HL-60 (cell line): ENCODE measurements at places on chromosomes 4 and X.

DNA sequence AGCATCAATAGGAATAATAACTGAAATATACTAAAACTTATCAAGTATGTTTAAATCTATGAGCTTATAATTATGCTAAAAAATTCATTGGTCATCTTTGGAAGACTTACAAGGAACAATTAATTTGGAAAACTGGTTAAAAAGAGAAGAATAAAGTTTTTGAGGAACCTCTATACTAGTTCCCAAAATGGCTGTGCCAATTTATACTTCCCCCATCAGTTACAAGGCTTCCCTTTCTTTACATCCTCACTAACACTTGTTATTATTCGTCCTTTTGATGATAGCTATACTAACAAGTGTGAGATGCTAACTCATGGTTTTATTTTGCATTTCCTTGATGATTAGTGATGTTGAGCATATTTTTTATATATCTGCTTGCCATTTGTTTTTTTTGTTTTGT lies 17.1 kb downstream of the OGT start:
- no peak for DNase-seq

DNA sequence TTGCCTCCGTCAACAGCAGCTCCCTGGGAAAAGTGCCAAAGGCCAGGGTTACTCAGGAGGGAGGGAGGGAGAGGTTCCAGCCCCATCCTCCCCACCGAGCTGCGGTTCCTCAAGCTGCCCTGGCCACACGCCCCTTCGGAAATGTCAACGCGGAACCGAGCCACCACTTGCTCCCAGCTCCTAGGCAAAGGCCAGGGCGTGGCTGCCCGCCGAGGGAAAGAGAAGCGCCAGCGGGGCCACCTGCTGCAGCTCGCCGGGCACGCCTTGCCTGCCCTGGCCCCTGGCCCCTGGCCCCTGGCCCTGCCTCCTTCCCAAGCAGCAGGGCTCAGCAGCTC lies 15.3 kb downstream of the SLC6A8 start:
- DNase-seq: no peak

GRCh38 chrX:10564484-10564883 lies 55.9 kb downstream of the MID1 start:
- no peak for DNase-seq

GRCh38 chr4:159049780-159050375 lies 53.0 kb upstream of the RAPGEF2 start:
- DNase-seq: no peak

DNA sequence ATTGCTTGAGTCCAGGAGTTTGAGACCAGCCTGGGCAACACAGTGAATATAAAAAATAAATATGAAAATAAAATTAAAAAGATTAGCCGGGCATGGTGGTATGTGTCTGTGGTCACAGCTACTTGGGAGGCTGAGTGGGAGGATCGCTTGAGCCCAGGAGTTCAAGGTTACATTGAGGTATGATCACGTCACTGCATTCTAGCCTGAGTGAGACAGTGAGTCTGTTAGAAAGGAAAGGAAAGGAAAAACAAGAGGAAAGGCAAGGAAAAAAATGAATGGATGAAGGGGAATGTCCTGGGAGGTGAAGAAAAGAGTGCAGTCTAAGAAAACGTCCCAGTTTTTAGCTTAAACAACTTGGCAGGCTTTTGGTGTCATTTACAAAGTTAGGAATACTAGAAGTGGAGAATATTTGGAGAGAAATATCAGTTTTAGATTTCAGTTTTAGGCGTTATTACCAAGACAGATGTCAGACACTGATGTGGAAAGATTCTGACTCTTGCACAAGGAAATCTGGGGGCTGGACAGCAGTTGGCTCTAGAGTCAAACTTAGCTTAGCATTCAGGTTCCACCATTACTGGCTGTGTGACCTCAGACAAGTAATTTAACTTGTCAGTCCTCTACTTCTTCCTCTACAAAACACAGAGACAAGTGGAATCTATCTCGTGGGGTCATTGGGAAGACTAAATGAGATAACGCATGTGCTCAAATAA lies 139.0 kb downstream of the TSPAN5 start:
- DNase-seq: no peak

DNA sequence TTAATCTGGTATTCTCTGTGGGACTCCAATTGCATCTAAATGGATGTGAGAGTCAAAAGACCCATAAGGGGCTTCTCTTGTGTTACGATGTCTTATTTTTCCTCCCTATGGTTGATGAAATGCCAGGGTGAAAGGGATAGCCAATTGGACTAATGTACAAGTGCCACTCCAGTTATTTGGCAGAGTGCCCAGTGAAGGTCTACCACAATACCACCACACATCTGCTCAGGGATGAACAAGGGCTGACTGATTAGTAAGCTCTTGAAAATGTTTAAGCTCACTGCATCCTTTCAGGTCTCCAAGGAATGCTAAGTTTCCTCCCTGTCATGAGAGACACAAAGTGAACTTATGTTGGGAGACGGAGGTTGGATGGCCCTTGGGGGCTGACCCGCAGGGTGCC lies 57.8 kb downstream of the HEPH start:
- DNase-seq: no peak

DNA sequence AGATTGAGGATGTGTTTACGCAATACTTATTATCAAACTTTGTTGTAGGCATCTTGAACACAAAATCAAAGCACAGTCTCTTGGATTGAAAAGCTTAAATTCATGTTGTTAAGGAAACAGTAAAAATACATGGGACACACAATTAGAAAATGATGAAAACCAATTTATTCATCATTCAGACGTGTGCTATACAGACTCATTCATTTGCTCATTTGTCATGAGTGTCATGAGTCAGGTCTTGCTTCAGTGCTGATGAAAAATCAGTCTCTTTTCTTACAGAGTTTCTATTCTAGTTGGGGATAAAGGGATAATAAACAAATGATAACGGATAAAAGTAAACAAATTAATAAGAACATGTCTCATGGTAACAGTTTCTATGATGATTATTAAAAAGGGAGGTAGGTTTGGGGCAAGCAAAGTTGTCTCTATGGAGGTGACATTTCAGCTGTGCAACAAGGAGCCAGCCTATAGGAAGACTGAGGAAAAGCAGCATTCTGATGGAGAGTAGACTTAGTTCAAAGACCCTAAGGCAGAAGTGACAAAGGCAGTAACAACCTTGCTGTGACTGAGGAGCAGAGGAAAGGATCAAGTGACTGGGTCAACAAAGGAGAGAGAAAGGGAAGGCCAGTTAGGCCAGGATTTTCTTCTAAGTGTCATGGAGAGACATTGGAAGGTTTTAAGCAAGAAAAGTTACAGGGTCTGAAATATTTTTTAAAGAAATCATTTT lies 224.0 kb upstream of the HHIP start:
- DNase-seq: no peak

GRCh38 chrX:20060961-20061748 lies 55.6 kb downstream of the MAP7D2 start:
- DNase-seq: peak; percentile 50
